ENCODE measurements at places on chromosomes 2 and 18. TPM values are rescaled to one million over a fixed set of nuclear protein-coding genes. Genes with fewer than 3 reads are reported as not detected.

Gene ARHGEF4
- 11.5 TPM for total RNA-seq

Gene KIF1A
- total RNA-seq, result 4.7 TPM

Gene ARL4C
- 2.6 TPM for total RNA-seq

Gene LRATD1
- total RNA-seq, result 5.2 TPM

Gene ZC3H6
- 4.7 TPM for total RNA-seq

Gene NEU4
- total RNA-seq, result 4.2 TPM

Gene TSHZ1
- 5.7 TPM for total RNA-seq

Gene HS1BP3
- 10.4 TPM for total RNA-seq

Gene LONRF2
- total RNA-seq, result 1.0 TPM

Gene RGPD4
- total RNA-seq, result not detected

Gene COLEC11
- total RNA-seq, result not detected

Gene TMEM163
- 1.0 TPM for total RNA-seq

Gene SGPP2
- total RNA-seq, result not detected

Gene C2orf72
- 1.0 TPM for total RNA-seq

Gene TMEM37
- total RNA-seq, result 2.1 TPM

Gene CFC1
- not detected for total RNA-seq

Gene SCN7A
- total RNA-seq, result 50.6 TPM

Gene MYL1
- total RNA-seq, result 6,507 TPM

Gene KCNE4
- total RNA-seq, result 7.3 TPM

Gene VAMP5
- 17.7 TPM for total RNA-seq

Gene TUBA3E
- total RNA-seq, result not detected

Gene NFATC1
- 10.4 TPM for total RNA-seq

Gene CDH2
- total RNA-seq, result 4.7 TPM

Gene LCT
- not detected for total RNA-seq

Gene TRIM54
- total RNA-seq, result 60.0 TPM

Gene KRTCAP3
- not detected for total RNA-seq

Gene WDCP
- 12.0 TPM for total RNA-seq

Gene DSG2
- total RNA-seq, result 2.6 TPM

Gene EDAR
- not detected for total RNA-seq

Gene CFAP65
- not detected for total RNA-seq

Gene RSAD2
- total RNA-seq, result 6.8 TPM

Gene ACOXL
- not detected for total RNA-seq

Gene CYS1
- 4.7 TPM for total RNA-seq

Gene ALPP
- not detected for total RNA-seq

Gene FEZ2
- total RNA-seq, result 61.6 TPM

Gene MYCN
- 7.3 TPM for total RNA-seq

Gene ANKRD30BL
- not detected for total RNA-seq
